ENCODE measurements at places on chromosomes 1 and 21.

DNA sequence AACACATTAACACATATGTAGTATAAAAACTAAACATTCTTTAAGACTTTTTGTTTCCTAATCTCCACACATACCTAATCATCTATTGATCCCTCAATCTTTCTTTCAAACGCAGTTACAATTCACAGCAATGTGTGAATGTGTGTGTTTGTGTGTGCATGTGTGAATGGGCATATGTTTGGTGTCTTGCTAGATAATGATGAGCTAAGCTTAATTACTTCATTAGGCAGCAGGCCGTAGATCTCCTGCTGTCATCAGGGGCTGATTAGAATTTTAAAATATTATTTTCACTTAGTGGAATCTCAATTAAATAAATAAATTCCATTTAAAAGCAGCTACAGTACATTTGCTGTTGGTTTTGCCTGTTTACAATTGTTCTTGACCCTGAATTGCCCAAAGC lies 187.8 kb upstream of the LHX8 start:
- DNase-seq: no peak

GRCh38 chr1:228905701-228906101 lies 170.4 kb downstream of the RHOU start:
- no peak for DNase-seq

GRCh38 chr1:27878787-27879335 lies 6.5 kb downstream of the THEMIS2 start:
- DNase-seq: no peak

DNA sequence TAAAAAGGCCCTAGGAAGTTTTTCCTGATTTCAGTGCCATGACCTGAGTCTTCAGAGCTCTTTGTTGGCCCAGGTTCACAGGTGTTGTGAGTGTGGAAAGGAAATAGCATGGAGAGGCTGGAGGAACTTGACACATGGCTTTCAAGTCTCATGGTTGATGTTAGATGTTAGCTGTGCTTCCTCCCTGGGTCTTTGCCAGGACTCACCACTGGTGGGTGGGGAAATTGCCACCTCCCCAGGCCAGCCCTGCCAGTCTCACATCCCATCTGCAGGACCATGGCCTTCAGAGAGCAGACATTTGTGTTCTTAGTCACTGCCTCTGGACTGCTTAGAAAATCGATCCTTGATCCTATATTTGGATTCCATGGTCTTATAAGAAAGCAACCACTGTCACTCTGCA lies 383.2 kb downstream of the DISC1 start:
- no peak for DNase-seq

DNA sequence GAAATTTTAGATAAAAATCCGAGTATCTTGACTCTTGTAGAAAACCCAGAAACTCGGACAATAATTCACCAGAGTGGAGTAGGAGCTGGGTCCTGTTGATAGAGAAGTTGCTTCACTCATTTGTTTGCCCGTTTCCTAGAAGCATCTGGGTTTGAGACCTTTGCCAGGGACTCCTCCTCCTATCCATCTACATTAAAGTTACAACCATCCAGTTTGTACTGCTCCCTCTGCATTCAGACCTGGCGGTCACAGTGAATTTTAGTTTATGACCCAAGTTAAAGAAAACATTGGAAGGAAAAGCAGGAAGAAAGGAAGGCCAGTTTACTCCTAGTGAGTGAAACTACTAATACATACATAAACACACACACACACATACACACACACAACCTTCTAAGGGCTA lies 64.6 kb downstream of the CLDN17 start:
- DNase-seq: no peak

DNA sequence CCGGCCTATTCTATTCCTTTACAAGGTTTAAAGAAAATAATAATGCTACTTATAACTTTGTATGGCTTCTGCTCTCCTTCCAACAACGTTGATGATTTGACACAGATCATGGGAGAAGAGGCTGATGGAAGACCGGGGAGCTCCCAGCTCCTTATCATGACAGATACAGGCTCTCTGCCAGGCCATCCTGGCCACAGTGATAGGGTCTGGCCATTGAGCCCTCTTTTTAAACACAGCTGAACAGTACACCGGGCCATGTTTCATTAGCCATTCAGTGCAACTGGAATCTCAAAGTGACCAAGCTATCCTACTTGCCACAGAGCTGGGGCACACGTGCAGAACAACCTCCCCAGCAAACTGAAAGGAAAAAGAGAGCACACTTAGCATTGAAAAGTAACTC lies 34.9 kb downstream of the DNAJC11 start:
- DNase-seq: no peak

DNA sequence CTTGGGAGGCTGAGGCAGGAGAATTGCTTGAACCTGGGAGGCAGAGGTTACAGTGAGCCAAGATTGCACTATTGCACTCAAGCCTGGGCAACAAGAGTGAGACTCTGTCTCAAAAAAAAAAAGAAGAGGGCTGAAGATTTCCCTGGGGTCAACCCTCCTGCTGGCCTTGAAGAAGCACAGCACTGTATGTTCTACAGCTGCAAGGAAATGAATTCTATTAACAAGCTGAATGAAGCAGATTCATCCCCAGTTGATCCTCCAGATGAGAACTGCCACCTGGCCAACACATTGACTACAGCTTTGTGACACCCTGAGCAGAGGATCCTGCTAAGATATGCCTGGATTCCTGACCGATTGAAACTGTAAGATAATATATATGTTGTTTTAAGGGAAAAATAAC lies 129.5 kb downstream of the ADSS2 start:
- DNase-seq: no peak

GRCh38 chr1:94636624-94637023 lies 95.1 kb upstream of the F3 start:
- DNase-seq: no peak

DNA sequence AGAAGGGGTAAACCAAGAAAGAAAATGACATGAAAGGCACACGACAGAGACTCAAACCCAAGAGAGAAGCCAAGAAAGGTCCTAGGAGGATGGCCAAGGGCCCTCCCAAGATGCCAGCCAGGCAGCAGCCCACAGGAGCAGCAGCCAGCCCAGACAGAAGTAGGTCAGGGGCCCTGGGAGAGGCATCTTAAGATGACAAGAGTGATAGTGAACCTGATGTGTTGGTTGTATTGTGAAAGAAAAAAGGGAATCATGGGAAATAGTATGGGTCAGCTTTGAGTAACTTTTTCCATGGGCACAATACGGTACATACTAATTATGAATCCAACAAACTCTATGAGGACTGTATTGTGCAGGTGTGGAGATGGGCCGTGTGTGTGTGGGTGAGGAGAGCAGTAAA lies 3.3 kb downstream of the CCSAP start:
- DNase-seq: no peak

GRCh38 chr21:36207577-36208320 lies 51.1 kb downstream of the DOP1B start:
- no peak for DNase-seq

- no peak for DNase-seq
Observed at GRCh38 chr1:214553142-214553710, 1.8 kb upstream of the PTPN14 start.

DNA sequence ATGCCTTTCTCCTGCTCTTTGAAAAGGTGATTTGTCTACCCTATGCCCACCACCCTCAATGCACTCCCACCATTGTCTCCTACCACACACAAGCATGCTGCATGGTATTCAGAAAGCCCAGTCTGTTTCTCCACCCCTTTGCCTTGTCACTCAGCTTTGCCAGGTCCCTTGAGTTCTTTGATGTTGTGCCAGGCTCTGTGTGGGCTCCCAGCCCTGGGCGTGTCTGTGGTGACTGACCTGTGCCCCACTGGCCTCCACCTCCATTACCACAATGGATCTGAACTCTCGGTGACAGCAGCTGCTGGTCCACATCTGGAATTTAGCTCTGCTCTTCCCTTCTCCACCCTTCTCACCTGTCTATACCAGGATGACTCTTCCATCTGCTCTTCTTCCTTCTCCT lies 34.9 kb downstream of the ATP2B4 start:
- no peak for DNase-seq

DNA sequence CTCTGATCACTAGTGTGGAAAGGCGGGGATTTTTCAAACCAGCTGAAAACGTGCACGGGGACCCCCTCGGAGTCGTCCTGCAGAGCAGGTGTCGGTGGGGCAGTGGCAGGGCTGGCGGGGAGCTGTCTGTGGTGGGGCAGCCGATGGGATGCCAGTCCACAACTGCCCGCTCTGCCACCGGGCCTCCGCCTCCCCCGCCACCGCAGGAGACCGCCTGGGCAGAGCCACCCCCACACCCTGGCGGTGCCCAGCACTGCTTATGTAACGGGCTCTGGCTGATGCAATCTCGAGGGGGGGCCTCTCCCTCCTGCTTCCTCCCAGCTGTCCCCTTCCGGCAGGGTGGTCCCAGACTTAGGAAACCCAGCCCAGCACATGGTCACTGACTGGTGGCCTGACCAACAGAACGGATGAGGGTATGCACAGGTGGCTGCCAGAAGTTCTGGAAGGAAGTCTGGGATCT lies 9.3 kb downstream of the CHD5 start:
- no peak for DNase-seq

- no peak for DNase-seq
Observed at GRCh38 chr1:44250068-44250781, 37.0 kb downstream of the DMAP1 start.

- no peak for DNase-seq
Observed at GRCh38 chr1:85268801-85269585, 7.4 kb downstream of the BCL10 start.

DNA sequence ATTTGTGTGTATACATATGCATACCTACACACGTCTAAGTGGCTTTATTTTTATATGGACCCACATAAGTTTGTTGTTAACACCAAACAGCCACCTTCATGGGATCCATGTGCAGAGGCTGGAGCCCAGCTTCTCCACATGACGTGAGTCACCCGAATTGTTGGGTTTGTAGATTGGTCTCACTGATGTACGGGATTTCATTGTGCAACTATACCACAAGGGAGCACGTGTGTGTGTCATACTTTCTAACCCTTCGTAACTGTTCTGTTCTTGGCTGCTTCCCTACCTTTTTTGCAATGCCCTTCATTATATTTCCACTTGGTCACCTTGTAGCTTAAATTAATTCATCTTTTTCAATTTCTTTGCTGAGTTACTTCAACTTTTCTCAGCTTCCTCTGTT lies 21.0 kb downstream of the SPRTN start:
- DNase-seq: no peak

- DNase-seq: no peak
Observed at GRCh38 chr21:27112186-27112585, 145.3 kb upstream of the ADAMTS5 start.

DNA sequence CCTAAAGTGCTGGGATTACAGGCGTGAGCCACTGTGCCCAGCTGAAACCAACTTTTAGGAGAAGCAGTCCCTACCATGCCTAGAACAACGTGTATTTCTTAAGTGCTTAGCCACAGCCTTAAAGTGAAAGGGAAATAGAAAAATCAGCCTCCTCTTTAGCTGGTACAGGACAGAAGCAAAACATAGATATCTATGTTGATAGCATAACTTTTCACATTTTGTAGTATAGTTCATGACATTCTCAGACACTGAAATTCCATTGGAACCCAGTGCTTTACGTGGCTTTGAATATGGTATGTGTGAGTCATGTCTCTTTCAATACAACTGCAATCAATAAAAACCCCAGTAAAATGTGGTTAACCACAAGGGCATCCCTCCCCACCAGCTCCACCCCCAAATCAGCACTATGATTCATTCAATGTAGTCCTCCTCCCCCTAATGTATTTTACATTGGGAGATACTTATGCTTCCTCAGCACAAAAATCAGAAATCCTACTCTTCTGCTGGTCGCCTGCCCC lies 32.1 kb downstream of the TGFB2 start:
- DNase-seq: no peak

- no peak for DNase-seq
Observed at GRCh38 chr21:41955516-41955915, 1.7 kb upstream of the C2CD2 start.

DNA sequence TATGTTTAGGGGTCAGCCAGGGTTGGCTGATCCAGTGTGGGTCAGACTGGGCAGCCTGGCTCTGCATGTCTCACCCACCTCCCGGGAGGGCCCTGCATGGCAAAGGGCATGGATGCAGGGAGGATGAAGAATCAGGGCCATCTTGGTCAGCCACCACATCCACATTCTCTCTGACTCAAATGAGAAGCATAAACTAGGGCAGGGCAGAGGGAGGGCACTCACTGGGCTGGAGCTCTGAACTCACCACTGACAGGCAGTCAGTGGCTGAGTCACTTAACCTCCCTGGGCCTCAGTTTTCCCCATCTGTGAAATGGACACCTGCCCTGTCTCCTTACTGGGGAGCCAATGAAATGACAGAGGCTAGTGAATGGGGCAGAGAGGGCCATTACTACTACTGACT lies 4.3 kb upstream of the CELA2A start:
- no peak for DNase-seq

- DNase-seq: no peak
Observed at GRCh38 chr1:72845381-72845780, 563.0 kb upstream of the NEGR1 start.

GRCh38 chr1:34858901-34859445 lies 576 bp downstream of the SMIM12 start:
- DNase-seq: no peak

DNA sequence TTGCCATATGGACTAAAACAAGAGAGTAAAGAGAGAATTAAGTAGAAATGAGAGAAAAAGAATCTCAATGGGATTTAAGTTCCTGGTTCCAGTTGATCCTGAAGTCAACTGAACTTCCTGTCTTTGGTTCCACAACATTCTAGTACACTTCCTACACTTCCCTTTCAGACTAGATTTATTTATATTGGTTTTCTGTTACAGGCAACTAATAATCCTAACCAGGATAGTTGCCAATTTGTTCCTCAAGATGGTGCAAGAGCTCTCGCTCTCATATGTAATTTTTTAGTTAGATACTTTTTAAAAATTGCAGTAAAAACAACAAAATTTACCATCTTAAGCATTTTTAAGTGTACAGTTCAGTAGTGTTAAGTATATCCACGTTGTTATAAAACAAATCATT lies 28.8 kb upstream of the TRIM45 start:
- no peak for DNase-seq

GRCh38 chr1:52122384-52122783 lies 19.5 kb upstream of the ZFYVE9 start:
- no peak for DNase-seq

GRCh38 chr21:42367367-42368165 lies 1.2 kb upstream of the TFF1 start:
- DNase-seq: no peak
